ENCODE measurements at places on chromosomes 16 and 17.

GRCh38 chr17:21318439-21318838 lies 33.9 kb downstream of the MAP2K3 start:
- no peak for DNase-seq

DNA sequence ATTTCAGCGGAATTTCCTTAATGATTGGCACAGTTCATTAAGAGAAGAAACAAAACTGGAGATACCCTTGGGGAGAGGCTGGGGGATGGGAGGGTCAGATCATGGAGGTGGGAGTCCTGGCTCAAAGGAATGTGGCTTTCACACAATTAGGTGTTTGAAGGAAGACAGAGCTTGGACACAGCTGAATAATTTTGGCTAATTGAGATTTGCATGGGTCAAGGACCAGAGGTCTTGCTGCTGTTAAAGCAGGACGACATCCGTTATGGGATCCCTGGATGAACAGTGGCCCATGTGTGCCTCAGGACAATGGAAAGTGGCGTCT lies 160.3 kb downstream of the HS3ST3B1 start:
- no peak for DNase-seq

DNA sequence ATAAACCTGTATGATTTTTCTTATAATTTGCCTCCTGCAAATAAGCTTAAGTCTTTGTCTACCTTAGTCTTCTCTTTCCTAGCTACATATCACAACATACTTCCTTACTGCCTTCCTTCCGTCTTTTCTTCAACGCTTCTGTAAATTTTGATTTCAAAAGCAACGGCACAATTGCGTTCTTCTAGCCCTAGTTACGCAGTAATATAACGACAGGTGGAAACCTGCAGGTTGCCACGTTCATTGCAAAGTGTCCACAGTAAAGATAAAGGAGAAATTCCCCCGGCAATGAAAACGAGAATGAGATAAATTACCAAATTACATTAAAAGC lies 546 bp upstream of the PSMD7 start:
- no peak for DNase-seq

- no peak for DNase-seq
These were observed 29.9 kb upstream of the GINS2 start for GRCh38 chr16:85718682-85719081.

GRCh38 chr17:14301279-14302090 lies 604 bp downstream of the HS3ST3B1 start:
- no peak for DNase-seq

DNA sequence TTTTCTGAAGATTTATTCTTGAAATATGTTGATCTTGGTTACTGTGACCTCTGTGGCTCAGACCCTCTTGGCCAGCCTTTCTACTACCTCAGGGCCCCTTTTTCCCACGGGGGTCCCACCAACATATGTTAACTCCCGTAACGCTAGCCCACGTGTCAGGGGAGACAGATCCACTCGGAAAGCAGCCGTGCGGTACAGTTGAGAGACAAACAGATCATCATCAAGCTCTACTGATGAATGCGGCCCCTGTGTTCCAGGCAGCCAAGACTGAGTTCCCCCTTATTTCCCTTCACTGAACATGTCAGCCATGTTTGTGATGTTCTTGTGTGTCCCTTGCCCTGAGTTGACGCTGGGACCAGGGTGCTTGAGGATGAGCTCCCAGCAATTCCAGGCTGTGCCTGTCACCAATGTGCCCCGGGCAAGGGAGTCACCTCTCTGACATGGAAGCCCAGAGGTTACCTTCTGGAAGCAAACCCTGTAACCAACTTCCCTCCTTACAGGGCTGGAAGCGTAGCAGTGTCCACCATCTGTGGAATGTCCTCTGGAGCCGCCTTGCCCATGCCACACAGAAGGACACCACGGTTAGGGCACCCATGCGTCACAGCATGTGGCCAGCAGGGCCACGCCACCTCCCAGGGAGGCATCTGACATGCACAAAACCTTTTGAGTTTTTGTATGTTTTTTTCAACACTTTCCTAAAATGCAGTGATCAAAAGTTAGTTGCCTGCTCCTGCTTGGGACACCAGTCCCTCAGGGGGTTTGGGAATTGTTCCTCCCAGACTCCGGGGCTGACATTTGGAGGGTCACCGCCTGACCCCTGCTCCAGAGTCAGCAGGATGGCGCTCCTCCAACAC lies 193.7 kb upstream of the CHMP6 start:
- DNase-seq = no peak

DNA sequence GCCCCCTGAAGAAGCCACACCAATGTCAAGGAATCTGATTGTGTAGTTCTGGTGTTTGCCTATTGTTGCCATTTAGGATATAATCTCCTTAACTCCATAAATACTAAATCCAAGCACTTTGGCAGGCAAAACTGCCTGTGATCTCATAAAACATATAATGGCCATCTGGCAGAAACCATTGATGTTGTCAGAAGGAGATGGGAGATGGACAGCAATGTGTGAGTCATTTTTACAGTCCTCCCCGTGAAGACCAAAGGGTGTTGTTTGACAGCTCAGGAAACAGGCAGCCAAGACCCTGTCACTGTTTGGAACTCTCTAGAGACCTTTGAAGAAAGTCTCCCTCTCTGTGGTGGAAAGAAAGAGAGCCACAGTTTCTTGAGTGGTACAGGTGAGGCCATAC lies 454.1 kb downstream of the HS3ST3B1 start:
- peak; percentile 46 for DNase-seq

- no peak for DNase-seq
These were observed 152.1 kb upstream of the CHMP6 start for GRCh38 chr17:80839511-80839941.

DNA sequence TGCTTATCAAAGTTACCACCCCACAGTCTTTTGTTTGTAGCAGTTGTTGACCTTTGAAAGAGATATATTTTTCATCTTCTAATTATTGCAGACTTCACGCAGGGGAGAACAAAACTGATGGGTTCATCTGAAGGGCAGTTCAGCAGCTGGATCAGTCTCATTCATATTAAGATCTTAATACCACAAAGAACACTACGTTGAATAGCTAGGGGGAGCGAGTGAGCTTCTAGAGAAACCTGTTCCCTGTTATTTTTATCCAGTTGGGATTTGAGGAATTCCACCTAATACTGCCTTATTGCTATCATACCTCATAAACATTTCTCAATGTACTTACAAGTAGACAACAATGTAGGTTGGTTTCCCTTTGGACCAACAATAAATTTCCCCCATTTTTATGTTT lies 306.1 kb upstream of the KIF2B start:
- DNase-seq = peak; percentile 1

- peak; percentile 71 for DNase-seq
These were observed at the start of gene CES4A for GRCh38 chr16:66988197-66988788. Gene CES4A (plus strand): TSS chr16:66988589. CDS start chr16:66988773, 184 bp downstream.

DNA sequence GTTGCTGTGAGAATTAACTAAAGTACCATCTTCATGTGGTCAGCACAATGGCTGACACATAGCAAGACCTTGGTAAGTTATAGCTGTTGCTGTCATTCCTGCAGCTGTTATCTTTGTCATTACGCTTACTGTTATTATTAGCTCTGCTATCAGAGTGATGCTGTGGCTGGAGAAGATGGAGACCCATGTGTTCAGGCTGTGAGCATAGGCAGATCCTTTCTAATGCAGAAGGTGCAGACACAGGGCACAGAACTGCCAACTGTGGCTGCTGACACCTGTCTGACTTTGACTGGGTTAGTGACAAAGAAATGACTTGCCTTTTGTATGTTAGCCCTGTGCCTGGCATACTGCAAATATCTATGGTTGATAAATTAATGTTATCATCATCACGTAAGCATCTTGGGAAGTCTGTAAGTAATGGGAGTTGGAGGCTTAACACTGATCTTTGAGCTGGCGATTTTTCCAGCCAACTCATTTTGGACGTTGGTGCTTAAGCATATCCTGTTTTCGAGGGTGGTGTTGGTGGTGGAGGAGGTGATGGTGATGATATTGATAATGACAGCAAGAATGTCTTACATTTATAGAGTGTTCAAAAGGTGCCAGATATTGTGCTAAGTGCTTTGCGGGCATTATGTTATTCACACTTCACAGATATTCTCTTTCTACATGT lies 695.3 kb downstream of the WWOX start:
- no peak for DNase-seq

- no peak for DNase-seq
These were observed 488 bp downstream of the SENP3 start for GRCh38 chr17:7562208-7562605.

DNA sequence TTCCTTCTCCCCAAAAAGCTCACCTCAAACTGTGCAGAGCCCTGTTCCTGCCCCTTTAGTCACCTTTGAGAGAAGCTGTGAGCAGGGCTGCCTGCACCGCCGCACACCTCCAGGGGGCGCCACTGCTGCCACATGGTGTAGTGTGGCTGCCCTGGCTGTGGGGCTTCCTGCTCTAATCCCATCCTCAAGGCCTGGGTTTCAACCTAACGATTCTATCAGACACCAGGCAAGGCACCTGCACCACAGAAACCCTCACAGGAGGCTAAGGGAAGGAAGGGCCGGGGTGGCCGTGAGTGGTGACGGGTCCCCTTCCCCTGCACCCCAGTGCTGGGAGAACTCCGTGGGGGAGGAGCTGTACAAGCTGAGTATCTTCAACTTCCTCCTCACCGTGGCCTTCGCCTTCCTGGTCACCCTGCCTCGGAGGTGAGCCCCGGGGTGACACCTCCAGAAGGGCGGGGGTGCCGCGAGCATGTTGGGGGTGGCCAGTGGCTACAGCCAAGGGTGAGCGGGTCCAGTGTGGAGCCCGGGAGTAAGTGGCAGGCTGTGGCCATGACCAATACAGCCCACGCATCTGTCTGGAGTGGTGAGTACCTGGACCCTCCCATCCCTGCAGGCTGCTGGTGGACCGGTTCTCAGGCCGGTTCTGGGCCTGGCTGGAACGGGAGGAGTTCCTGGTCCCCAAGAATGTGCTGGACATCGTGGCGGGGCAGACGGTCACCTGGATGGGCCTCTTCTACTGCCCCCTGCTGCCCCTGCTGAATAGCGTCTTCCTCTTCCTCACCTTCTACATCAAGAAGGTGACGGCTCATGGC lies 7.0 kb downstream of the TMC8 start:
- no peak for DNase-seq

- no peak for DNase-seq
These were observed 15.6 kb downstream of the SLC7A6 start for GRCh38 chr16:68279726-68280558.

GRCh38 chr17:77407321-77408277 lies 266.8 kb downstream of the SEC14L1 start:
- DNase-seq = no peak
